Lower leg skin (tissue), 4 donors: ENCODE measurements at places on chromosomes 5 and 9. TPM values are rescaled to one million over a fixed set of nuclear protein-coding genes. Genes with fewer than 3 reads are reported as not detected.

Gene ARSI
- total RNA-seq = 1.9 TPM

Gene PHF19
- 17.1 TPM for total RNA-seq

Gene PHF24
- total RNA-seq = 0.44 TPM

Gene TSTD2
- 12.5 TPM for total RNA-seq

Gene STKLD1
- not detected for total RNA-seq

Gene PLPP7
- 2.6 TPM for total RNA-seq

Gene NKD2
- total RNA-seq = 9.4 TPM

Gene SH3GL2
- total RNA-seq = not detected
